Smooth muscle cell of the brain vasculature (primary cell): ENCODE measurements at places on chromosomes 11 and 22.

- DNase-seq: no peak
Measured at GRCh38 chr22:20436307-20436767, 1.3 kb downstream of the SCARF2 start.

- DNase-seq: no peak
Measured at GRCh38 chr22:20028855-20029549, 8.1 kb downstream of the TANGO2 start.

DNA sequence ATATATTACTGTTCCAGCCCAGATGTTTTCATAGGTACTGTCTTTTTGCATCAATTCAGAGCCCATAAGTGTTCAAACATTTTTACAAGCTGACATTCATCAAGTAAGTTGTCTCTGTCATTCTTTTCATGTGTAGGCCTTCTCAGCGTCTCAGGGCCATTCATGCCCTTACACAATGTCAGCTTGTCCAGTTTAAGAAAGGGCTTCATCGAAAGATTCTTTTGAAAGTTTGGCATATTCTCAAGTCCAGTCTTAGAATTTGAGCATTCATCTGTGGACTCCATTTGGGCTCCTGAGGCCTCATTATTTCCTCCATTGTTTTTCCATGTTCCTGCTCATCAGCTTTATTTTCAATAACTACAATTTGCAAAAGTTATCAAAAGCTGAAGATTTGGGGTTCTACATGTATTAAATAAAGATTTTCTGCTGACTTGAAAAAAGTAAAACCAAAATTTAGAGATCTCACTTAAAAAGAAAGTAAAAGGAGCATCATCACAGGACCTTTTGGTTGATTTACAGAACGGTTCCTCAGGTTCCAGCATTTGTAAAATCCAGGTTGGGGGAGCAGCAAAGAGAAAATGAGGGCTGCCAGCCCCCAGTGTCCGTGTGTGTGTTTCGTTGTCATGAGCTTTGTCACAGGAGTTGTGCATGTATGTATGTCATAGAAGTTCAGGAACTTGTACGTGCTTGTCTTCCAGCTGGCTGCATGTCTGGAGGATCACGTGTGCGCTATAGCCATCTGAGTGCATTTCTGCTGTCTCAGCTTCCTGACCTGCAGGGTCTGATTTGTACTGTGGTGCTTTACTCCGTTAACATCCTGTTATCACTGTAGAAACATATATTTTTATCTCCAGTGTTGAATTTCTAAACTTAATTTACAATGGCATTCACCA lies 15.6 kb downstream of the MOV10L1 start:
- DNase-seq: no peak

DNA sequence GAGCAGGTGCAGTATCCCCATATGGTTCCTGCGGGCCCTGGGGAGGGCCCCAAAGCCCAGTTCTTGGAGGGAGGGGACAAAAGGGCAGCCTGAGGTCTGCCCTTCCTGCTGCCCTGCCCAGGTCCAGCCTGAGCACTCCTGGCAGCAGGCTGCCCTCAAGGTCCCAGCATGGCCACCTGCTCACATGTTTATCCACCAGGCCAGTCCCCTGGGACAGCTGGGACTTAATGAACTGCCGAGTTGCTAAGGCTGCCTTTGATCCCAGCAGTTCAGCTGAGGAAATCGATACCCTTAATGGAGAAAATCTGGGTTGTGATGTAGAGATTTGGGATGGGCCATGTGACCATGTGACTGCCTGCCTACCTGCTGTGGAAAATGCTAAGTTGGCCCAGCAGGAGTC lies 146.2 kb downstream of the TRIM29 start:
- DNase-seq: no peak

GRCh38 chr11:65777821-65778361 lies 2.9 kb downstream of the AP5B1 start:
- DNase-seq: no peak
